ENCODE measurements at places on chromosomes 1 and 21. TPM values are rescaled to one million over a fixed set of nuclear protein-coding genes. Genes with fewer than 3 reads are reported as not detected.

The PKNOX1 gene
- polyA plus RNA-seq: 33.3 TPM

The APP gene
- 1,448 TPM for polyA plus RNA-seq

DNA sequence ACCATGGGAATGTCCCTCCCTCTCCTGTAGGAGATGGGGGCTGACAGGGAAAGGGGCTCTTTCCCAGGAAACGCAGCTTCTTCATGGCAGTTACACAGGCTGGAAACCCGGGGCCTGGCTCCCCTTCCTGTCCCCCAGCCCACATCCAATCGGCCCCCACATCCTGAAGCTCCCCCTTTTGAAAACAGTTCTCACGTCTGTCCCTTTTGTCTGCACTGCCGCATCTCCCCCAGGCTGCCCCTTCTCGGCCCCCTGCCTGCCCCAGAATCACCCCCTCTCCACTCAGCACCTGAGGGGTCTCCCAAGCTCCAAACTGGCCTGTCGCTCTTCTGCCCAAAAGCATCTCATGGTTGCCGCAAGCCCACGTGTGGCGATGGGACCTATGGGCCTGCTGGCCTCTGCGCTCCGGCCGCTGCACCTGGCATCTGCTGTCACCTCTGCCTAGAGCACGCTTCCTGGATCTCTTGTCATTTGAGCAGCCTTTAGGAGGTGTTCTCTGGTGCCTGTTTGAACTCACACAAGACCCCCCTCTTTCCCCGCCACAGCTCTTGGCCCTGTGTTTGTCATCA is 867 bp downstream of the SLC1A7 start:
- no peaks in the 10 kb centered on the region for H3K36me3 ChIP-seq
- H3K4me1 ChIP-seq: peaks cover 7% of the 10 kb centered on the region
- peaks cover 3% of the 10 kb centered on the region for H3K27me3 ChIP-seq
- no peak overlapping the region for H3K27ac ChIP-seq
- no peak for DNase-seq

DNA sequence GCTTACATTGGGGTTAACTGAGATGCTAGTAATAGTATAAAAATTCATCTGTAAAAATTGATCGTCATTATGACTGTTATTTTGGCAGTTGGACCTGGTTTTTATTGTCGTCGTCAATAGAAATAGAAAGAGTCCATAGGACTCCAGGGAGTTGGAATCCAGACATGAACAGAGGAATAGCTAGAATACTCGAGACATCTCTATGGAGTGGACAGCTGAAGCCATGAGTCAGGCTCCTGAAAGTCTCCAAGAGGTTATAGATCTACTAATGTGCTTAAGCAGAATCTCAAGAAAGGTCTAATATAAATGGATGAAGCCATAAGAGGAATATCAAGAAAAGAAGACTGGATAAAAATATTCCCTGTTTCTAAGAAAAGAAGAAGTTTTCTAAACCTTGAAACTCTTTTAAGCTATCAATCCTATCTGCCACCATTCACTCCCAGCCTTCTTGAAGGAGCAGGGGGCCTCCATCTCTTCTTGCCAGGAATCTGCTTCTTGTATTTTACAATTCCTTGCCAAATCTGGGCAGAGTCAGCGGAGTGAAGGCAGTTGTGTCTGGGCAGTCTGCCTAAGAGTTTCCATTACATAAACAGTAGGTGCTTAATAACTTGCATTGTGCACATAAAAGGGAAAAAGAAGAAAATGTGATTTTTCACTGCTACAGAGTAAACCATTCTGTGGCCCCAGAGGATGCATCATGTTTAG is 163.3 kb downstream of the ST6GALNAC5 start:
- no peaks in the 10 kb centered on the region for H3K4me1 ChIP-seq
- H3K4me3 ChIP-seq: no peak overlapping the region
- no peaks in the 10 kb centered on the region for H3K36me3 ChIP-seq
- H3K27me3 ChIP-seq: no peaks in the 10 kb centered on the region
- DNase-seq: no peak

- no peak overlapping the region for H3K27ac ChIP-seq
- no peaks in the 10 kb centered on the region for H3K36me3 ChIP-seq
- H3K4me3 ChIP-seq: no peak overlapping the region
- peaks cover 9% of the 10 kb centered on the region for H3K4me1 ChIP-seq
Measured at GRCh38 chr1:43294761-43295160, 6.0 kb upstream of the TIE1 start.

DNA sequence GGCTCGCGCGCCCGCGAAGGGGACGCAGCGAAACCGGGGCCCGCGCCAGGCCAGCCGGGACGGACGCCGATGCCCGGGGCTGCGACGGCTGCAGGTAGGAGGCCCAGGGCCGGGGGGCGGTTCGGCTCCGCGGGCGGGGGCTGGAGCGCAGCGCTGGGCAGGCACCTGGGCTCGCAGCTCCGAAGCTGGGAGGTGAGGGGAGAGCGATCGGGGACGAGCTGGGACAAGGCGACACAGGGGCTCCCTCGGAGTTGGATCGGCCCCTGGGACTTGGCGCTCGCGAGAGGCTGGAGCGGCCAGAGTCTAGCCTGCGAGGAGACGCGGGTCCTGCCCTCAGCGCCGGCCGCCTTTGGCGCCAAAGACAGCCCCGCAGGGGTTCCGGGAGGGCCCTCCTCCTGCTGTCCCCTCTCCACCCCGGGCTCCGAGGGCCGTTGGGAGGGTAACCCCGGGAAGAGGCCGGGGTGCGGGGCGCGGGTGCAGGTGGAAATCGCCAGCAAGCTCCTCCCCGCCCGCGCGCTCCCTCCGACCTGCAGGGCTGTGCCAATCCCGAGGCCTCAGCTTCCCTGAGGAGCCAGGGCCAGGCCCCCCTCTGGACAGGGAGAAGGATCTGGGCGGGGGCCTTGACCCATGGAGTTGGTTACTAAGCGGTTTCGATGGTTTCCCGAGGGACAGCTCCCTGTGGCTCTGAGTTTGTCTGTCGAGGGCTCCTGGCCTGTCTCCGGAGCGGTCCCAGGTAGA is 401 bp downstream of the TP73 start:
- no peak for DNase-seq
- no peaks in the 10 kb centered on the region for H3K36me3 ChIP-seq
- no peak overlapping the region for H3K4me3 ChIP-seq

DNA sequence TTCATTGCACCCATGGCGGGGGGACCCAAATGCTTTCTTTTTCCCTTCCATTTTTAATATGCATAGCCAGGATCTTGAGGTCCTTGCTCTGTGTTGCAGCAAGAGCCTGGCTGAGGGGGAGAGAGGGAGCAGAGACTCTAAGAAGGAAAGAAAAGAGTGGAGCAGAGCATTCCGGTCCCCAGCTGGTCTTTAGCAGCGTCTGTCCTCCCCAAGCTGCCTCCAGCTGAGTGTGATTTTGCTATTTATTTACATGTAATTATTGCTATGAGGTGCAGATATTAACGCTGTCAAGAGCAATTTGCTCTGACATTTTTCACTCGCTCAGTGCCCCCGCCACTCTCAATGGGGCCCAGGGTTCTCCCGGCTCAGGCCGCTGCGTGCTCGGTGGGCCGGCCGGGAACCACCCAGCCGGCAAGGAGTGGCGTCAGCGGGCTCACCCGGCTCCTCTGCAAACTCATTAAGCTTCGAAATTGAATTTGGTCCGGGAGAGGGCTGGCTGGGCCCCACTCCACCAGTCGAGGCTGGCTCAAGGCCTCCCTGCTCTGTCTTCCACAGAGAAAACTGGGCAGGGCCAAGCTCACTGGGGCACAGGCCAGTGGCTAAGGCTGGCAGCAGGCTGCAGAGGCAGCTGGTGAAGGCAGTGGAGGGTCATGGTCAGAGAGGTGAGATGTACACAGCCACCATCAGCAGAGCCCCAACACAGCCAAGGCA is 93.2 kb downstream of the PAX7 start:
- no peaks in the 10 kb centered on the region for H3K36me3 ChIP-seq
- peaks cover 28% of the 10 kb centered on the region for H3K27me3 ChIP-seq
- H3K4me1 ChIP-seq: no peaks in the 10 kb centered on the region
- no peak overlapping the region for H3K4me3 ChIP-seq
- no peak for DNase-seq

GRCh38 chr1:44684525-44684924 is 10.0 kb downstream of the ARMH1 start:
- no peak overlapping the region for H3K4me3 ChIP-seq
- DNase-seq: no peak
- no peak overlapping the region for H3K27ac ChIP-seq
- H3K27me3 ChIP-seq: no peaks in the 10 kb centered on the region

DNA sequence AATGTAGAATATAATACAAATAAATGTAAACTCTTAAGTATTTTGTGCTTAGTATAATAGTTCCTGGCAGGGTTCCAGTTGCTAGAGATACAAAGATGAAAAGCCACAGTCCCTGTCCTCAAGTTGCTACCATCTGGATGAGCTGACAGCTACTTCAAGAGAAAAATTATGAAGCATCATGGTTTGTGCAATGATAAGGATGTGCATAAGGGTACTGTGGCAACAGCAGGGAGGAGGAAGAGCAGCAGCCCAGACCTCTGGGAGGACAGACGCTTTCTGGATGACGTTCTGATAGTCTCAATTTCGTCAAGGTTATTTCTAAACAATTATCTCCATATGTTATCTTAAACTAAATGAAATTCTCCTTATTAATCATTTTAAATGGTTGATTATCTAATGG is 198.9 kb downstream of the NTNG1 start:
- no peak for DNase-seq
- H3K27me3 ChIP-seq: no peaks in the 10 kb centered on the region
- no peaks in the 10 kb centered on the region for H3K4me1 ChIP-seq
- no peak overlapping the region for H3K27ac ChIP-seq

All from keratinocyte (primary cell).